ENCODE measurements at places on chromosomes 4 and X.

GRCh38 chr4:165834116-165834515, 38.9 kb upstream of the TLL1 start:
- DNase-seq, result no peak

GRCh38 chrX:21806691-21807090, 32.7 kb upstream of the MBTPS2 start:
- DNase-seq, result no peak

GRCh38 chr4:165381821-165382373, 3.1 kb downstream of the CPE start:
- no peak for DNase-seq

DNA sequence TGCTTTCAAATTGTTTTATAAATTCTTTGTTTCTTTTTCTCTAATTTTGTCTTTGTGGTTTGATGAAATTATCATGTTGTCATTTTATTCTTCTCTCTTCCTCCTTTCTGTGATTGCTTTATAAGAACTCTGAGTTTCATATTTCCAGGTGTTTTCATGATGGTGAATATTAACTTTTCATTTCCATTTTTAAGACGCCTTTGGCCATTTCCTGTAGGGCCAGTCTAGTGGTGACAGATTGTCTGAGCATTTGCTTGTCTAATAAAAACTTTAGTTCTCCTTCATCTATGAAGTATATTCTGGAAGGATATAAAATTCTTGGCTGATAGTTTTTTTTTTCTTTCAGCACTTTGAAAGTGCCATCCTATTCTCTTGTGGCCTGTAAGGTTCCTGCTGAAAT, 128.1 kb downstream of the FAM13A start:
- DNase-seq, result no peak

DNA sequence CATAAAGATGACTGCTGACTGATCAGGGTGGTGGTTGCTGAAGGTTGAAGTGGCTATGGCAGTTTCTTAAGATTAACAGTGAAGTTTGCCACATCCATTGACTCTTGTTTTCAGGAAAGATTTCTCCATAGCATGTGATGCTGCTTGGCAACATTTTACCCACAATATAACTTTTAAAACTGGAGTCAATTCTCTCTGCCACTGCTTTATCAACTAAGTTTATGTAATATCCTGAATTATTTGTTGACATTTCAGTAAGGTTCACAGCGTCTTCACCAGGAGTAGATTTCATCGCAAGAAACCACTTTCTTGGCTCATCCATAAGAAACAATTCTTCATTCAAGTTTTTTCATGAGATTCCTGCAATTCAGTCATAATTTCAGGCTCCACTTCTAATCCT, 166.5 kb upstream of the SPRY1 start:
- no peak for DNase-seq

DNA sequence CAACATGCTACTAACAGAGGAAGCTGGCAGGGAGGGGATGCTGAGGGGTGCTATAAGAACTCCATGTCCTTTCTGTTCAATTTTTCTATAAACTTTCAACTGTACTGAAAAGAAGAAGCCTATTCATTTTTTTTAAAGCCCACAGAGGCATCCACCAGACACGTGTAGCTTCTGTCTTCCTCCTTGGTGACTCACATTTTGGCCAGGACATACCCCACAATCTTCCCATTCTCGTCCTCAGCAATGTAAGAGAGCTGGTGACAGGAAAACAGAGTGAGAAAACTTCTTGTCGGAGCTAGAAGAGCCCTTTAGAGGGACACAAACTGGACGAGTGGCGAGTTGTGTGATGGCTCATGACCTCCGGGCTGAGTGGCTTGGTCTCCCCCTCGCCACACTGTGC, 1.1 kb downstream of the NAA10 start:
- no peak for DNase-seq

DNA sequence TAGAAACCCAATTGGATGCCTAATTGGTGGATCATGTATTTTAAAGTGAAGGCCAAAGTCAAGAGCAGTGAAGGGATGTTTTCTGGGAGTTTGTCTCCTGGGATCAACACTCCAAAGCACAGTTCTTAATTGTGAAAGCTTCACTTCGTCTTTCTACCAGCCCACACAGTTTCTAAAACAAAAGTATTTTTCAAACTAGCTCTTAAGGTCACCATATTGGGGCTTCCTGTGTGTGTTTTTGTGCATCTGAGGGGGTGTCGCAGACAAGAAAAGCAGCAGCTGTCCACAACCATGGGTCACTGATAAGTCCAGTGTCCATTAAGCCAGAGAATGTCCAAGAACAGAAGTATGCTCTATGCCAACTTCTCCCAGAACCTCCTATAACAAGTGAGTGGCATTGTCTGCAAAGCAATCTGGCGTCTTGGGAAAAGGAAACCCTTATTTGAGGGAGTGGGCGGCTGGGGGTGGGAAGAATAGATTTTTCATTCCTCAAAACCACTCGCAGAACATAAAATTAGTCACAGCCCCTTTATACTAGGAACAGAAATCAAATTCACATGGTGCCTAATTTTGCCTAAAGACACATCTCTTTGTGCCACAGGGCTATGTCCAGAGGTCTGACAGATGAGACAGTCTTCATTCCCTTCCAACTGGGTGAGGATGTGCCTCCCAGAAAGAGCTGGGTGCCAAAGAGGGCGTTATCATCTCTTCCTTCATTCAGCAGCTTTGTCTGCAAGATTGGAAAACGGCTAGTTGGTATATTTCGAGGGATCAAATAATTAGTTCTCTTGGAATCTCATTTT, 610.4 kb downstream of the BCOR start:
- no peak for DNase-seq

- DNase-seq, result no peak
These were observed 342.8 kb upstream of the BOD1L1 start for GRCh38 chr4:13970349-13970748.
